ENCODE measurements at places on chromosomes 7 and 10.
A peak's percentile ranks its signal among the peaks of the same experiment; 100 is the strongest.

DNA sequence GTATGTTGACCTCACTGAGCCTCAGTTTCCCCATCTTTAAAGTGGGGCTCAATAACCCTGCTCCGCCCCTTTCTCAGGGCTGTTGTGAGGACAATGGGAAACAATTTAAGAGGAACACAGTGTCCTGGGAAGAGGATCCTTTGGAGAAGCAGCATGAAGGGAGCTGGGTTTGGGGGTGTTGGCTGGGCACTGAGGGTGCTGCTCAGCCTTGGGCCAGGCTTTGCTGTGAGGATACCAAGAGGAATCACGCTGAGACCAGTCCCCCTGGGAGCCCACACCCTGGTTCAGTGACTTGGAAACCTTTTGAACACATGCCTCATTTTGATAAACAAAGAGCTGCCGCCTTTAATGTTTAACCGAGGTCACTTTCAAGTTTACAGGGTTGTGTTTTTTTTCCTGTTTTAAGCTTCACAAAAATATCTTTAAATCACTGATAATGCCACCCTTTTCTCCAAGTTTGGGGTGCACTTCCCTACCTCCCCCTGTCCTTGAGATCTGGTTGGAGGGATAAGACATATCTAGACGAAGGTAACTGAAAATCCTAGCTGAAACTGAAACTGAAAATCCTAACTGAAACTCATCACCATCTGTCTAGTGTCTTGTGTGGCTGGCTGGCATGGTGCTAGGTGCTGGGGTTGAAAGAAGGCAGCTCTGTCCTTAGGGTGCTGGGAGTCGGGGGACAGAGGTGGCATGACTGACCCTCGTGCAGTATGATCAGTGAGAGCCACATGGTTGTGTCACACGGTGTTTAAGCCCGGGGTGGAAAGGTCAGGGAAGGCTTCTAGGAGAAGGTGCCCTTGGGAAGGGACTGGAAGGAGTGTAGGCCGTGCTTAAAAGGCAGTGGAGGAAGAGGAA, 27.7 kb downstream of the ZNF775 start:
- H3K27ac ChIP-seq: peak overlapping the region; percentile 83
- peaks cover 4% of the 10 kb centered on the region for H3K36me3 ChIP-seq
- H3K27me3 ChIP-seq: no peaks in the 10 kb centered on the region
- DNase-seq: peak; percentile 45
- H3K4me1 ChIP-seq: peaks cover 29% of the 10 kb centered on the region
- peak overlapping the region; percentile 85 for H3K4me3 ChIP-seq

DNA sequence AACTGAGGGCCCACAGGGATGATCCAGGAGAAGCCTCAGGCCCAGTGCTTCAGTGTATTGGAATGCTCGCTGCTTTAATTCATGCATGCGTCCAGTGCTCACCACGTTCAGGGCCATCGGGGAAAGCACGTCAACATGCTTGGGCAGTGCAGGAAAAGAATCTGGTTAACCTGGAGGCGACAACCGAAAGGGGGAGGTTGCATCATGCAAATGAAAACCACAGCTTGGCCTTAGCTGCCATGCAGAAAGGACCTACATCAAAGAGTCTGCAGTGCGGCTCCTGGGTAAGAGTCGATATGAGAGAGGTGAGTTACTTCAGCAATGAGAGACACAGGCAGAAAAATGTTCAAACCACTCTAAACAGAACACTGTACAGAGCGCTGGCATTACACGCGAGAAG, 440.1 kb downstream of the KCNMA1 start:
- no peaks in the 10 kb centered on the region for H3K4me1 ChIP-seq
- H3K27ac ChIP-seq: no peak overlapping the region
- no peak for DNase-seq
- peaks cover 6% of the 10 kb centered on the region for H3K27me3 ChIP-seq
- no peak overlapping the region for H3K4me3 ChIP-seq

- H3K4me1 ChIP-seq: no peaks in the 10 kb centered on the region
- H3K27me3 ChIP-seq: no peaks in the 10 kb centered on the region
- H3K4me3 ChIP-seq: no peak overlapping the region
- DNase-seq: no peak
- no peak overlapping the region for H3K27ac ChIP-seq
- H3K36me3 ChIP-seq: no peaks in the 10 kb centered on the region
Observed at GRCh38 chr10:1540144-1540543, 197.2 kb downstream of the ADARB2 start.

GRCh38 chr7:70470746-70471145, 661.2 kb upstream of the GALNT17 start:
- no peak overlapping the region for H3K4me3 ChIP-seq
- no peaks in the 10 kb centered on the region for H3K36me3 ChIP-seq
- H3K27ac ChIP-seq: no peak overlapping the region
- no peaks in the 10 kb centered on the region for H3K4me1 ChIP-seq

DNA sequence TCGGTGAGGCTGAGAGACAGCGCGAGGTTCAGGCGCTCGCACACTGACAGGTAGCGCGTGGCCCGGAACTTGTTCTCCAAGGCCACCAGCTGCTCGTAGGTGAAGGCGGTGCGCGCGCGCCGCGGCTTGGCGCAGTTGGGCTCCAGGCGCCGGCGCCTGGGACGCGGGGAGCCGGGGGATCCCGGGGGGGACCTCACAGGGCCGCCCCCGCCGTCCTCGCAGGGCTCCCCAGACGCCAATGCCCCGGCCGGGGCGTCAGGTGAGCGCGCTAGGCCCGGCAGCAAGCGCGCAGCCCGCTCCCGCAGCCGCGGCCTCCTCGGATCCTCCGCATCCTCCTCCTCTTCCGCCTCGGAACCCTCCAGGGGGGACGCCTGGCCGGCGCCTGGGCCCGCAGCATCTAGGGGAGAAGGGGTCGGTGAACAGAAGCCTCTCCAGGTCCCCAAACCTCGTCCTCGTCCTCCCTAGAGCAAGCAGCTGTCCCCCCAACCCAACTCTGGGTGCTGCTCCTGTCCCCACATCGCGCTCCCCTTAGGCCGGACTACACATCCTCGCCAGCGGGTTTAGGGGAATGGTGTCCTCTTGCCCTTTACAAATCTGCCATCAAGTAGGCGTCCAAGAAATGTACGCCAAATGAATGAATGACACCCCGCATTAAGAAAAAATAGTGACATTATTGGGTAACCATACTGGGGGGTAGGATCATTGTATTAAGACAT, 1.9 kb downstream of the NKX1-2 start:
- H3K4me1 ChIP-seq: peaks cover 21% of the 10 kb centered on the region
- no peak for DNase-seq
- H3K27ac ChIP-seq: no peak overlapping the region
- peak overlapping the region; percentile 48 for H3K4me3 ChIP-seq
- peaks cover 70% of the 10 kb centered on the region for H3K27me3 ChIP-seq
- H3K36me3 ChIP-seq: no peaks in the 10 kb centered on the region

All from activated naive CD4-positive, alpha-beta T cell treated with anti-CD3 and anti-CD28 coated beads for 36 hours (primary cell).